ENCODE measurements at places on chromosomes 2 and 18.

- no peak for DNase-seq
Measured at GRCh38 chr2:16978301-16978700, 312.7 kb upstream of the CYRIA start.

- no peak for DNase-seq
Measured at GRCh38 chr2:121722479-121722878, 14.2 kb downstream of the NIFK start.

DNA sequence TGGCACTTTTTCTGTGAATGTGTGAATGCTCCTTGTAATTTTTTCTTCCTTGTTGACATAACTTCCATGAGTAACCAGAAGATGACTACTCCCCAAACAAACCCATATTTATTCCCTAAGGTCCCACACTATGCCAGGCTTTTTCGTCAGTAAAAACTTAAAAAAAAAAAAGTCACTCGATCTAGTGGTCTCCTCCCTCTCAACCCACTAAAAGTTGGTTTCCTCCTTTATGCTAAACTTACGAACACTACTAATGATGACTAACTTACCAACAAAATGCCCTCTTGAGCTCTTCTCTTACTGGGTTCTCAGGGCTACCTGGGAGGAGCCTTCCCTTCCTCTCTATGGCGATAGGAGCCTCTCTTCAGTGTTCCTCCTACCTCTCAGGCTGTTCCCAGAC lies 18.2 kb downstream of the ACVR1 start:
- DNase-seq = no peak

DNA sequence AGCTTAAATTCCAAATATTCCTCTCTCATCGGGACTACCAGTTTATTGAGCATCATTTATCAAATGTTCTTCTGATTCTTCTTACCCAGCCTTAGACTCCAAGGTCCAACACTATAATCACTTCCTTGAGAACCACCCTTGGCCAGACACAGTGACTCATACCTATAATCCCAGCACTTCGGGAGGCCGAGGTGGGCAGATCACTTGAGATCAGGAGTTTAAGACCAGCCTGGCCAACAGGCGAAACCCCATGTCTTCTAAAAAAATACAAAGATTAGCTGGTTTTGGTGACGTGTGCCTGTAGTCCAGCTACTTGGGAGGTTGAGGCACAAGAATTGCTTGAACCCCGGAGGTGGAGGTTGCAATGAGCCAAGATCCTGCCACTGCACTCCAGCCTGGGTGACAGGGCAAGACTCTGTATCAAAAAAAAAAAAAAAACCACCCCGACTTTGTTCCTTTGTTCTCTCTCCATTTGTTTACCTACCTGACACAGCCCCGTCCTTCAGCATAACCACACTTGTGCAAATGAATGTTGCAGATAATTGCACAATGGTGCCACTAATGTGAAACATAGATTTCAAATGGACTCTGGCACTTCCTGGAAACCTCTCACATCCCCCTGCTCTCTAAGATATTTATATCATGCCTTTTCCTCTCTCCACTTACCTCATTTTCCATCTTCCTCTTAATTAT lies 38.9 kb upstream of the LPIN2 start:
- peak; percentile 67 for DNase-seq

- DNase-seq = no peak
Measured at GRCh38 chr2:65711863-65712262, 279.5 kb upstream of the SPRED2 start.

DNA sequence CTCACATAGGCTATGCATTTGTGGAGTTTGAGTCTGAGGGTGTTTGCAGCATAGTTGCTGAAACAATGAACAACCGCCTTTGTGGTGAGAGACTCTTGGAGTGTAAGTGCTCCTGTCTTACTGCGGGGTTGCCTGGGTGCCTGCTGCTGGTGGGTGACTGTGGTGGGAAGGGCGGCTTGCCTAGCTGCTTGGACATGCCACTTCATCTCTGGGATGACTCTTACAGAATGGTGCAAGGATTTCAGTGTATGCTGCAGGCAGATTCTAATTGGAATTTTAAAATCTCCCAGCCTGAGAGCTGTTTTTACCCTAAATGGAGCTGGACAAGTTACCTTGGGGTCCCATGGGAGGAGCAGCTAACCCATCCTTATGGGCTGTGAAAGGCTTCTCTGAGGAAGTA lies 50.1 kb downstream of the CYP27C1 start:
- no peak for DNase-seq

GRCh38 chr2:8628866-8629209 lies 53.0 kb upstream of the ID2 start:
- no peak for DNase-seq

DNA sequence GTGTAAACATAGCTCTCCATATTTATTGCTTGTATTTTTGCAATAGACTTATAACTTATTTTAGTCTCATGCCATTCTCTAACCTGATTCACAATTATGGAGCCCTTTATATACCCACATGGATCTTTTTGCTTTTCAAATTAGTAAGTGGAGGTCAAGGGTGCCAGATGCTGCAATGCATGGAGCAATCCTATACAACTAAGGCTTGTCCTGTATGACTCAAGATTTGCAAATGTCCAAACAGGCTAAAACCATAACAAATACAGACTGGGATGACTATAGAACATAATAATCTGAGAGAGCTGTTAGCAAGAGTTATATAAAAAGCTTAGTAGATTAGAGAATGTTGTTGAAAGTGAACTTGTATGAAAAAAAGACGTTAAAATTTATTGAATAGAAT lies 690.4 kb upstream of the NRXN1 start:
- no peak for DNase-seq

DNA sequence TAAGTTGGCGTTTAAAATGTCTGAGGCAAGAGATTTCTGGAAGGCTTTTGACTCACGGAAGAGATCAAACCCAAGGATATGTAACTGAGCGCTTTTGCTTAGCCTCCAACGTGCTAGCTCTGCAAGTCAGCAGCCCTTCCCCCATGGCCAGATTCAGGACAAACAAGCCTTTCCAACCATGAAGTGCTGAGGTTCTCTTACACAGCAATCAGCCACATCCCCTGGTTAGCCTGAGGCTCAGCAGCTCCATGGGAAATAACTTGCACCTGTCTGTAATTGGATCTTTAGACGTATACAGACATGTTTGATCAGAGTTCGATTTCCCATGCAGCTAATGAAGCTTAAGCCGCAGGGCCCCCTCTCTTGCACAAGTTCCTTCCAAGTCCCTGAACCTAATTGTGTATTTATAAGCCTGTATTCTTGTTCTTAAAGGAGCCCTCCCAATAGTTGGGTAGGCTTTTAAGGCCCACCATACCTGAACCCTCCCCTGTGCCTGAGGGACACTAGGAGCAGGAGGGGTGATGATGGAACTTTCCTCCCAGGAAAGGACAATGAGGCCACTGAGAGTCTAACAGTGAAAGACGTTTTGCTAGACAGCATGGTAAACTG lies 2.1 kb upstream of the TMEM131 start:
- DNase-seq = no peak

DNA sequence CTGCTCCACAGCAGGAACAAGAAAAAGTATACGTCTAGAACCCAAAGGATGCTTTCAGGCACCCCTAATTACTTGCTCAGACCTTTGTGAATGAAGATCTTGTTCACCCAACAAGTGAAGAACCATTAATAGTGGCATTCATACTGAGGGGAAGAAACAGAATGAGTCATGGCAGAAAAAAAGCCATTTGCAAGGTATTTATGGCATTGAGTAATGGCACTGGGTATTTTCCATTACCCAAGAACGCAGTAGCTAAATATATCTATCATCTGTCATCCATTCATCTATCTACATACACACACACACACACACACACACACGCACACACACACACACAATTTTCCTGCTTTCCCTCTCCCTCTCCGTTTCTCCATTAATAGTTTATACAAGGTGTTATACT lies 56.4 kb upstream of the XIRP2 start:
- no peak for DNase-seq

- DNase-seq = no peak
Measured at GRCh38 chr2:47708801-47709499, 74.0 kb upstream of the MSH6 start.

GRCh38 chr2:96533292-96534073 lies 3.1 kb upstream of the ARID5A start:
- no peak for DNase-seq

GRCh38 chr2:62283147-62283546 lies 87.2 kb downstream of the B3GNT2 start:
- DNase-seq = no peak

DNA sequence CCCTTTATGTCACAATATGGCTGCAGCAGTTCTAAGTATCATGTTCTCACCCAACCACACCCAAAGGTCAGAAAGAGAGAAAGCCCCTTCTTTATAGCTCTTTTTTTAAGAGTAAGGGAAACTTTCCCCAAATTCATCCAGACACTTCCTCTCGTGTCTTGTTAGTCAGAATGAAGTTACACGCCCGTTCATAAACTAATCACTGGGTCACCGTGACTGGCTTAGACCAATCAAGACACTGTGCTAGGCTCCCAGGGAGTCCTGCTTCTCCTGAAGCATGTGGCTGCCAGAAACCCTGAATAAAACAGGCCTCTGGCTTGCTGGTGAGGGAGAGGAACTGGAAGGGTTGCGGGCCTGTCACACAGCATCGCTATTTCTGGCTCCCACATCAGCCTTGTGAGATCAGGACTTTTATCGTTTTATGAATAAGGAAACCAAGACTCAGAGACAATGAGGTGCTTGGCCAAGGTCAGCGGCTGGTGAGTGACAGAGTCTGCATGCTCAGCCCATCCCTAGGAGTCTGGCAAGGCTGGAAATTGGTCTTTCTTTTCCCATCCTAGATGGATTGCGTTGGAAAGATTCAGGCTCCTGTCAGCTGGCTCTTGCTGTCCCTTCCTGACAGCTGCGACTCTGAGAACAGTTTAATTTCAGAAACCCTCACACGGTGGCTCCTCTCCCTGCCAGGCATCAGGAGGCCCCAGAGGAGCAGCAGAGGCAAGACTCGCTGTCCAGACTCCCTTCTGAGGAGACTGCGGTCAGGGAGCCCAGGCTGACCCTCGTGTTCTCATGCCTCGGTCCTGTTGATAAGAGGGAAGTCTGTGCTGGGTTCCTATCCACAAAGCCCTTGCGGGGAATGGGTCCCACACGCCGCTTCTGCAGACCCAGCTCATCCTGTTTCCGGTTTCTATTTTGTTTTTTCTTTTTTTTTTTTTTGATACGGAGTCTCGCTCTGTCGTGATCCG lies 104.5 kb upstream of the TAF1B start:
- DNase-seq = no peak
